ENCODE measurements at places on chromosomes 2 and 18. TPM values are rescaled to one million over a fixed set of nuclear protein-coding genes. Genes with fewer than 3 reads are reported as not detected.

DNA sequence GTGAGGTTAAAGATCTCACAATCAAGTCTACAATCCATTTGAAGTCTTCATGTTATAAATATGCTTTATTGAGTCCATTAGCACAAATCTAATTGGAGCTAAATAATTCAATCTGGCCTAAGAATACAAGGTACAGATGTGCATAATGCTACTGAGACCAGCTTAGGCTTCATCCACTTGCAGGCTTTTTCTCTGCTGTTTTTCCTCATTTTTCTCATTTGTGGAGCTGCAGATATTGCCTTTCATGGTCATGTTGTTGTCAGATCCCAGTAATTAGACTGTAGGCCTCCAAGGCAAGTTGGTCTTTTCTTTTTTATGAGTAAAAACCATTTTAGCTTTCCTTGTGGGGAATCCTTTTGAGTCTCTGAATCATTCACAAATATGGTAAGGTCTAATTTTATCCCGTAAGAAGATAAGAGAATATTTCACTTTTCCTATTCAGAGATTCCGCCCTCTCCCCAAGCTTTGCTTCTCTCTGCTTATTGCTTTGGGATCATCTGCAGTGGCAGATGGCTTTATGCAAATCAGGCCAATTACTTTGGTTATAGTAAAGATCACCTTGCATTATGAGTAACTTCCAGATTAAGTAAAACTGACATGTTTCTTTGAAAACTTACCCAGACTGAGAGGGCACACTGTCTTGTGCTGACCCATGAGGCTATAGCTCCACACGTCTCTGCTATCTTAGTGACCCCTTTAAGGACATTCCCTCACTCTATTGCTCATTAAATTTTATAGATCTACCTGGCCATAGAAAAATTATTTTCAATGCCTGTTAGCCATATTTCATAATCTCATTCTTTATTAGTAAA, 80.9 kb downstream of the MGAT5 start:
- DNase-seq, result no peak

C18orf54 gene
- total RNA-seq, result 3.8 TPM

GAREM2 gene
- total RNA-seq, result 3.6 TPM

- DNase-seq, result no peak
Measured at GRCh38 chr2:72985891-72986683, 68.8 kb downstream of the EMX1 start.

ANKRD62 gene
- not detected for total RNA-seq

LIMS3 gene
- total RNA-seq, result 3.7 TPM

DNA sequence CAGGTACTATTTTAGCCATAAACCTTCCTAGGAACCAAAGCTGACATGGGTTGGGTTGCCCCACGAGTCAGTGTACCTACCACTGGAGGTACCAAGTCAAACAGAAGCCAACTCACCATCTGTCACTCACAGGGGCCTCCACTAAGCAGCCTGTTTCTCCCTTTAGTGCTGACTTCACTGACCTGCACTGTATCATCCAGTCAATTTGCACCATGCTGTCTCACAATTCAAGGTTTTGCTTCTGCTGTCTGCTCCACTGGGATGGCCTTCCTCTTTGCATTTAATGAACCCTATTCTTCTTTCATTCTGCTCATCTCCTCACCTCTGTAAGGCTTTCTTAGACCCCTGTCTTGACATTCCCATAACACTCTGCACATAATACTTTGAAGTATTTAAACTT, 47.2 kb downstream of the EIF2AK3 start:
- no peak for DNase-seq

GRCh38 chr18:22817844-22818243, 115.3 kb upstream of the RBBP8 start:
- no peak for DNase-seq

DNA sequence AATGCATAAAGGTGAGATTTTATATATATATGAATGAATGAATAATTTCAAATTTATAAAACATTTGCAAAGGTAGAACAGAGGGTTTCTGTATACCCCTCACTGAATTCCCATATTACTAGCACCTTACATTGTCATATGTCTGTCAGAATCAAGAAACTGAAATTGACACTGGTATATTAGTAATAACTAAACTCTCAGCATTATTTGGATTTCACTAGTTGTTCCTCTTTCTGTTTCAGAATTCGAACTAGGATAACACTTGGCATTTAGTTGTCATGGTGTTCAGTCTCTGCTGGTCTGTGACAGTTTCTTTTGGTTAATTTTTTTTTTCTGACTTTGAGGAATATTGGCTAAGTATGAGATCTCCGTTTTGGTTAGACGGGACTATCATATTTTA, 275.9 kb downstream of the DCC start:
- no peak for DNase-seq

- no peak for DNase-seq
Measured at GRCh38 chr2:69597105-69597504, 46.4 kb downstream of the AAK1 start.

SIX3 gene
- total RNA-seq, result not detected

- DNase-seq, result no peak
Measured at GRCh38 chr2:233235977-233236376, 15.5 kb upstream of the ATG16L1 start.

DNA sequence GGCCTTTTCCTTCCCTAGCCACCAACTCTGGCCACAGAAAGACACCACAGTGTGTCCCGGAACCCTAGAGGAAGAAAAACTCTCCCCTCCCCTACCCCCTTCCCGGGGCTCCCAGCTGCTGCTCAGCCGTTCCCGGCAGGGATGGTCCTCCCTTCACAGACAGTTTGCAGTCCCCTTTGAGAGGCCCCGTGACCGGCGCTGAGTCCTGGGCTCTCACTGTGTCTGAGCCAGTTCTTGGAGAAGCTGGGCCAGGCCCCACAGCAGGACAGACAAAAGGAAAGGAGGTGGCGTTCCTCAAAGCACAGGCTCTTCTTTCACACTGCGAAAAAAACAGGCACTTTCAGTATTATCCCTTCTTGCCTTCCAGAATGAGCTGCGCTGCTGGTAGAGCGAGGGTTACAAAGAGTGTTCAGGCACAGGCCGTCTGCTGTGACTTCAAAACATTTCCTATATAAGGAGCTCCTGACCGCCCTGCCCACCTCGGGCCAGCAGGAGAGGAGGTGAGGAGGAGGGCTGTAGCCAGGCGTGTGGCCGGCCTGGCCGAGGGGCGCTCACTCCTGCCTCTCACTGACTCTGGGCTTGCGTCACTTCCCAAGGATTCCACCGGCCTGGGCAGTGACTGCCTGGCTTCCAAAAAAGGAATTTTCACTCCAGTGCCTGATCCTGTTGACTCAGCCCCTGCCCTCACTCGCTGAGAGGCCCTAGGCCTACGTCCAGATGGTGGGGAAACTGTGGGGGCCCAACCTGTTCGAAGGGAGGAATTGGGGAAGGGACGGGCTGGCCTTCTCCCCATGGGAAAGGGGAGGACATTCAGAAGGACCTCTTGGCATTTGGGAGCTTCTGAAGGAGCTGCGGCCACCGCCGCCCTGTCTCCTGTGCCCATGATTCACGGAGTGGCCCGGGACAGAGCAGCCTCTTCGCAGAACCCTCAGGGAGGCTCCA, 24.9 kb downstream of the CIDEA start:
- DNase-seq, result no peak

GRCh38 chr2:37472959-37473358, 128.5 kb downstream of the QPCT start:
- DNase-seq, result no peak

G6PC2 gene
- total RNA-seq, result not detected

DNA sequence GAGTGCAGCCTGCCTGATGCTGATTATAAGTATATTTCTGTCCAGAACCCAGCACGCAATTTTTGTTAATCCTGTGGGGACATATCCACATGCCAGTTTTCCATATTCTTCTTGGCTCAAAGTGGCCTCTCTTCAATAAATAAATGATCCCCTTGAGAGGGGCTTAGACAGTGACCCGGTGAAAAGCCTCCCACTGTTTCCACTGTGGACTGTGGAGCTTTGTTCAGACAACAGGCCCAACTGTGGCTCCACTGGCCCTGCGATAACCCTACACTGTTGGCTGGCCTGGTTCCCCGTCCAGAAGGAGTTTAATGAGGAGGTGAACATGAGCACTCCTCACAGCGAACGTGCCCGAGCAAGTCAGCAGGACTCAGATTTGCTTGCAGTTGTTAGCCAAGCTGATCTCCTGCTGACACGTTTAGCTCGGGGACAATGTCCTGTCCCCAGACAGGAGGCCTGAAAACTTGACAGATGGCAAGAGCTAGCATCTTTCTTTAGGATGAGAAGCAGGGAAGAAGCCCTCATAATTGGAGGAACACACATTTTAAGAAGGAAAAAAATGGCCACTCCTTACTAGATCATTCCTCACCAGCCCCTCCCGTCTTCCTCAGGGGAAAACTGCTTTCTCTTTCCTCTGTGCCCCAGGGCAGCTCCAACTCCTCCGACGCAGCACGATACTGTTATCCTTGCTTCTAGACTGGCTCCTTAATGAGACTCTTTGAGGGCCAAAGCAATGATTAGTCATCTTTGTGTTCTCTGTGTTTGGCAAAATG, 20.0 kb upstream of the MTCL1 start:
- no peak for DNase-seq

DNA sequence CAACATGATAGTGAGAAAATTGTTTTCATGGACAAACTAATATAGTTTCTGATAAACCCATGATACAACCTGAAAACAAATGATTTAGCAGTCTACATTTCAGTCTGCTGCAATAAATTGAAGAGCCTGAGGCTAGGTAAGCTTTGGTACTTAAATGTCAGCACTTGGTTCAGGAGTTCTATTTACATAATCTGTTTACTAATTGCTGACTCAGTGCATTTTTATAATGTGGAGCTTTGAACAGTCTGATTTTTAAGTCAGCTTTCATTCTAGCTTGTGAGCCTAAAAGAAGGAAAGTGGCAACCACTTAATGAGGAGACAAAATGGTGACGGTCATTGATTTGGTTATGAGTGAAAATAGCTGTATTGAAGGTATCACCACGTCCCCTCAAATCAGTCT, 488.6 kb downstream of the CPS1 start:
- no peak for DNase-seq

DNA sequence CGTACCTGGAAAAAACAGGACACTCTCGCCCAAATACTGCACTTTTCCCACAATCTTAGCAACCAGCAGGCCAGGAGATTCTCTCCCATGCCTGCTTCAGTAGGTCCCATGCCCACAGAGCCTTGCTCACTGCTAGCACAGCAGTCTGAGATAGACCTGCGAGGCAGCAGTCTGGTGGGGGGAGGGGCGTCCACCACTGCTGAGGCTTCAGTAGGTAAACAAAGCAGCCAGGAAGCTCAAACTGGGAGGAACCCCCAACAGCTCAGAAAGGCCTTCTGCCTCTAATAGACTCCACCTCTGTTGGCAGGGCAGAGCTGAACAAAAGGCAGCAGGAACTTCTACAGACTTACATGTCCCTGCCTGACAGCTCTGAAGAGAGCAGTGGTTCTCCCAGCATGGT, 1202.8 kb upstream of the ACVR2A start:
- no peak for DNase-seq

QPCT gene
- 1.2 TPM for total RNA-seq

IMPA2 gene
- total RNA-seq, result 6.4 TPM

IL37 gene
- not detected for total RNA-seq

GRCh38 chr18:35514752-35515459, 17.1 kb upstream of the INO80C start:
- DNase-seq, result no peak

DNA sequence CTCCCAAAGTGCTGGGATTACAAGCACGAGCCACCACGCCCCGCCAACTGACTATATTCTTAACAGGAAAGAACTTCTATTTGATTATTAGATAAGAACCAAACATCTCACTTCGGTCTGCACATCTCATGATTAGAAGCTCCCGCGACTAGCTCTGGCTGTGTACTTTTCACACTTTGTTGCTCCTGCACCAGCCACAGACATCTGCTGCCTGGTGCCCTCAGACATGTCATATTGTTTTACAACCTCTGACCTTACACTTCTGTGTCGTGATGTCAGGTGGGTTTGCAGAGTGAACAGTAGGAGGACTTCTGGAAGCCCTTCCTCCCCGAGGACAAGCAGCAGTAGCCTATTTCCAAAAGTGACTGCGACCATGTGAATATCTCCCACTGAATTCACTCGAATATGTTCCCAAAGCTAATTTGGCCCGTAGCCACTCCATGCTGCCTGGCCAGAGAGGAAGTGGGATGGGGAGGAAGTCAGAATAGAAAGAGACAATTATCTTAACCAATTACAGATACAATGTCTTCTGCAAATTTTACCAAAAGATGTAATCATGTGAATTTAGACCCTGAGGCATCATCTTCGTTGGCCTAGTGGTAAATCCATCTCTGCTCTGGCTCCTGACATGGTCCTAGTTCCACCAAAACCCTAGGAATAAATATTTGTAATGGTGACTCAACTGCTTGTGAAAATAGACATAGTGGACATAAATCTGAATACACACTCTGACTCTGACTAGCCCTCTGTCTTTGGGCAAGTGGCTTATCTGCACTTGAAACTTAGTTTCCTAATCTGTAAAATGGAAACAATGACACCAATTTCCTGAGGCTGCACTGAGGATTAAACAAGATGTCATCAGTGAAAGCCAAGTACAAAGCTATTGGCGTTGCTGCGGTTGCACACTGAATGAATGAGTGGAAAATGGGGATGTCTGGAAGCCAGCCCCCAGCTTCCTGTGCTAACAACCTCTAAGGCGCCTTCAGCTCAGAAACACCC, 406.1 kb downstream of the LRATD1 start:
- DNase-seq, result no peak

DNA sequence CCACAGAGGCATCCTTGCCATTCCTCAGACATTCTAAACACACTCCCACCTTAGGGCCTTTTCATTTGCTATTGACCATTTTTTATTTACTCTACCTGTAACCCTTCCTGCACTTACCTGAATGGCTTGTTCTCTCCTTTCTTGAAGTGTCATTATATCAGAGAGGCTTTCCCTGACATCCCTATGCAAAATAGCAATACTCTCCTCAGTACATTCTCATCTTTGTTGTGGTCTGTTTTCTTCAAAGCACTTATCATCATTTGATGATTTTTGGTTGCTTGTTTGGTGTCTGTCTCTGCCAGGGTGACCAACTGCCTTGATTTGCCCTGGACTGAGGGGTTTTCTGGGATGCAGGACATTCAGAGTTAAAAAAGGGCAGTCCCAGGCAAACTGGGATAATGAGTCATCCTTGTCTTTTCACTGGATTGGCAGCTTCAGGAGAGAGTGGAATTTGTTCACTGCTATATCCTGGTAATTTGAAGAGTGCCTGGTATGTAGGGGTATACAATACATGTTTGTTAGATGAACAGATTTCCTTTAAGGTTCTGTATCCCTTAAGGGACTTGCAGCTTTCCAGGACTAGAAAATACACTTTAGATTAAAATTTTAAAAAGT, 102.4 kb downstream of the BABAM2 start:
- DNase-seq, result no peak

NHEJ1 gene
- 15.5 TPM for total RNA-seq

KCNG2 gene
- not detected for total RNA-seq

CD207 gene
- total RNA-seq, result not detected

GRCh38 chr2:230008708-230009066, 60.0 kb downstream of the SLC16A14 start:
- DNase-seq, result no peak

GRCh38 chr2:37604716-37605115, 66.7 kb downstream of the CDC42EP3 start:
- DNase-seq, result no peak
